ENCODE measurements at places on chromosomes 7 and 10.

GRCh38 chr10:86215046-86215445, 151.5 kb downstream of the GRID1 start:
- no peak overlapping the region for H3K27ac ChIP-seq
- no peak for DNase-seq
- peaks cover 1% of the 10 kb centered on the region for H3K4me1 ChIP-seq
- H3K27me3 ChIP-seq = no peaks in the 10 kb centered on the region

DNA sequence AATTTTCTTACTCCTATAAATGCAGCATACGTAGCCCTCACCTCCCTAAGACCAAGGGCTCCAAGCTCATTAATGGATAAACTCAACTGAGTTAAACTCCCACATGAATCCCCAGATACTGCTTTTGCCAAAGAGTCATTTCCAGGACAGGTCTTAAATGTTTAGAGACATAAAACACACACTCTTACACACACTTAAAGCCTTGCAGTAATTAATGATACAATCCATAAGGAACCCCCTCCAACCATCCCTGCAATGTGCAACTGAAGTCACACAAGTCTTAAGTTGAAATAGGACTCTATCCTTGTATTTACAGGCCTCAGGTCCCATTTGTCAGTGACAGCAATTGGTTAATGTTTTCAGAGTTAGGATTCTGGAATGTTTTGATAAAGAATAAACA, 194.1 kb downstream of the FANK1 start:
- H3K27me3 ChIP-seq = no peaks in the 10 kb centered on the region
- H3K27ac ChIP-seq = no peak overlapping the region
- DNase-seq = no peak
- no peak overlapping the region for H3K4me3 ChIP-seq
- peaks cover 3% of the 10 kb centered on the region for H3K4me1 ChIP-seq

DNA sequence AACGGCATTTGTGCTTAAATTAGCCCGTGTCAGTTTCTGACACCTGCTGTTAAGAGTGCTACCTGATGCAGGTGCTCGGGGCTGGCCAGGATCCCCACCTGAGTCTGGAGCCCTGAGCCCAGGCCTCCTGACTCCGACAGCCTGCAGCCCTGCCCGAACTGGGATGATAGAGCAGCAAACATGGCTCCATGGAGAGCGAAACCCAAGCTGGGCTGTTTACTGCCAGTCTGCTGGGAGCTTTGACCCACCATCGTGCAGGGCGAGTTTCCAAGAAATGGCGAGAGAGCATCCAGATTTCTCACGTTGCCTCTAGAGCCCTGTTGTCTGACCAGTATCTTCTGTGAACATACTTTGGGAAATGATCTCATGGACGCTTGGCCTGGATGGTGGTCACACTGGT, 66.2 kb downstream of the MGMT start:
- no peak overlapping the region for H3K4me3 ChIP-seq
- no peaks in the 10 kb centered on the region for H3K36me3 ChIP-seq
- no peak overlapping the region for H3K27ac ChIP-seq
- no peaks in the 10 kb centered on the region for H3K27me3 ChIP-seq

DNA sequence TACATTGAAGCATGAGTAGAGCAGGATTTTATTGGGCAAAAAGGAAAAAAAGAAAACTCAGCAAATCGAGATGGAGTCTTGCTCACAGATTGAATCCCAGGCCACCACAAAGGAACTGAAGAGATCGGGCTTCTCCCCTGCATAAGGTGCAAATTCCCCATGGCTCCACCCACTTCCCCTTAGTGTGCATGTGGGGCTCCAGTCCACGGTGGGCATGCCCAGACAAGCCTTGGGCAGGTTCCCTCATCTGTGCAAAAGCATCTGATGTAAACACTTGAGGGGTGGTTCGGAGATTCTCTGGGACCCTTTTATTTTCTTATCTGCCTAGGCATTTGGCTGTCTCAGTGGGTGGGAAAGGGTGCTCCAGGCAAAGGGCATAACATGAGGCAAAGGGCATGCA, 150.7 kb downstream of the CFTR start:
- H3K4me1 ChIP-seq = no peaks in the 10 kb centered on the region
- DNase-seq = no peak
- no peaks in the 10 kb centered on the region for H3K36me3 ChIP-seq
- no peak overlapping the region for H3K27ac ChIP-seq
- H3K27me3 ChIP-seq = no peaks in the 10 kb centered on the region

GRCh38 chr10:34252111-34252510, 563.0 kb downstream of the PARD3 start:
- peaks cover 8% of the 10 kb centered on the region for H3K4me1 ChIP-seq
- H3K4me3 ChIP-seq = no peak overlapping the region
- H3K27ac ChIP-seq = no peak overlapping the region
- no peaks in the 10 kb centered on the region for H3K27me3 ChIP-seq

- no peak overlapping the region for H3K4me3 ChIP-seq
- H3K4me1 ChIP-seq = no peaks in the 10 kb centered on the region
- no peaks in the 10 kb centered on the region for H3K27me3 ChIP-seq
- no peak for DNase-seq
Observed at GRCh38 chr10:57992321-57993077, 275.2 kb downstream of the IPMK start.

DNA sequence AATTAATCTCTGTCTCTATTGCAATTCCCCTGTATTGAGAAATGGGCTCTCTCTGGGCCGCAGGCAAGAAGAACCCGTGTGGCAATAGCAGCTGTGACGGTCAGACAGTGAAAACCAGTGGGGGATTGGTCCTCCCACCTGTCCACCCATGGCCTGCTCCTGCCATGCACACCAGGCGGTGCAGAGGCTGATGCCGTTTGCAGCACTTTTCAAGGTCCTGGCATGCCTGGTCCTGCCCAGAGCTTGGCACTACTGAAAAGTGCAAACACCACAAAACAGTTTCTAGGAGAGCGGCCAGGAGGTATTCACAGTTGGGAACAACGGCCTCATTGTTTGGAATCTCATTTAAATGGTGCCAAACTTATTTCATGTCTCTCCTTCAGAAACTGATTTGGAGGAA, 41.5 kb downstream of the PSPH start:
- H3K4me1 ChIP-seq = peaks cover 3% of the 10 kb centered on the region
- H3K36me3 ChIP-seq = peaks cover 5% of the 10 kb centered on the region
- no peaks in the 10 kb centered on the region for H3K27me3 ChIP-seq
- H3K27ac ChIP-seq = no peak overlapping the region

GRCh38 chr10:34028936-34029335, 694.5 kb upstream of the NRP1 start:
- no peak overlapping the region for H3K4me3 ChIP-seq
- no peak overlapping the region for H3K27ac ChIP-seq
- no peaks in the 10 kb centered on the region for H3K27me3 ChIP-seq
- no peak for DNase-seq
- H3K36me3 ChIP-seq = no peaks in the 10 kb centered on the region

DNA sequence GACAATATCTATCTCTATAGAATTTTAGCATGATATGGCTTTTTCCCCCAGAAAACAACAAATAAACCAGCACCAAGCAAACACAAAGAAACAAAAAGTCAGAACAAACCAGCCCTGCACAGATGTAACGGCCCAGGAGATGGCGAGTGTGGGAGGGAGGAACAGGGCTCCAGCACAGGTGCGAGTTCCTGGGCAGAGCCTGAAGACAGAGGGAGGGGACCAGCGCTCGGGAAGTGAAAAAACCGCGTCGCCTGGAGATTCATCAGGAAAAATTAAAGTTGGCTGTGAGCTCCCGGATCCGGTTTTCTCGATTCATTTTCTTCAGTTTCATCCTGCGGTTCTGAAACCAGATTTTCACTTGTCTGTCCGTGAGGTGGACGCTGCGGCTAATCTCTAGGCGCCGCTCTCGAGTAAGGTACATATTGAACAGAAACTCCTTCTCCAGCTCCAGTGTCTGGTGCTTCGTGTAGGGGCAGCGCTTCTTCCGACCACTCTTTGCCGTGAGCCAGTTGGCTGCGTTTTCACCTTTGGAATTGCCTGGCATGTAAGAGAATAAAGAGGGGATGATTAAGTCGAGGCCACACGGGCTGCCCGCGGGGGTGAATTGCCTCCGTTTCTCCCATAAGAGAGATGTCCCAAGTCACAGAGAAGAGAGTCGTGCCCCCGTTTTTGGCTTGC, 2.3 kb downstream of the HOXA10 start:
- no peaks in the 10 kb centered on the region for H3K4me1 ChIP-seq
- no peaks in the 10 kb centered on the region for H3K36me3 ChIP-seq
- DNase-seq = no peak
- peaks cover 83% of the 10 kb centered on the region for H3K27me3 ChIP-seq
- H3K4me3 ChIP-seq = no peak overlapping the region

DNA sequence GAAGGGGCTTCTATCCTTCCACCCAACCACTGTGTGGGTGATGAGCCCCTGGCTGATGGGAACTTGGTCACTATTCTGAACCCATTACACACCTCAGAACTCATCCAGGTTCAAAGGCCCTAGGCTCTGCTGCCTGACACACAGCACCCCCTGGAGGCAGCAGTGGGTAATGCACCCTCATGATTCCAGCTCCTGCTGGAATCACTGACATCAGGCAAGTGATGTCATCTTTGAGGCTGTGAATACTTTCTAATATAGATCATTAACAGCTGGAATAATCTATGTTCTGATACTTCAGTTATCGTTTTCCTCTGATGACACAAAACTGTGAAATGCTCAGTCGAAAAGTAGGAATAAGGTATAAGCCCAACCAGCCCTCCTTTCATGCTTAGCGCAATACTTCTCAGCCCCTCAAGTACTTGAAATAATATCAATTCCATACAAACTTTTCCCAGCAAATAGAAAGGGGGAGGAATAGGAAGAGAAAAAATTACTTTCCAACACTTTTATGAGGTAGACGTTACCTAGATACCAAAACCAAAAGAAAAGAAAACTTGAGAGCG, 7.5 kb upstream of the RBP3 start:
- peak; percentile 52 for DNase-seq
- H3K4me3 ChIP-seq = no peak overlapping the region
- peaks cover 3% of the 10 kb centered on the region for H3K4me1 ChIP-seq
- no peaks in the 10 kb centered on the region for H3K36me3 ChIP-seq
- no peaks in the 10 kb centered on the region for H3K27me3 ChIP-seq

- no peak overlapping the region for H3K4me3 ChIP-seq
- no peak for DNase-seq
Observed at GRCh38 chr7:117489911-117490310, 10.1 kb downstream of the CFTR start.

DNA sequence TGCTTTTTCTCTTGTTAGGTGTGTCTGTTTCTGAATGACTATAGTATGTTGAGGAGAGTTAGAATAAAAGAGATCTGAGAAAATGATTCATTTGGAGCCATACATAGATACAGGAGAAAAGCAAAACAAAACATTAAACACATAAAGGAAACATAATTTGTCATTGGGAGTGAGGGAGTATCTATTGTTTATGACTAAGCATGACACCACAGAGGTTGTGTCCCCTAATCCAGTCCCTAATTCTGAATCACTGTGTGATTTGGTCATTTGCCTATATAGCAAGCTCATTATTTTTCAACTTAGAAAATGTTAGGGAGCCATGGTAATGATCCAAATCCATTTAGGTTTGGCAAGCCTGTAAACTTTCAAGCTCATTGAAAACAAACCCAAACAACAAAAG, 132.3 kb upstream of the BMPER start:
- H3K4me3 ChIP-seq = no peak overlapping the region
- H3K36me3 ChIP-seq = no peaks in the 10 kb centered on the region
- DNase-seq = no peak
- H3K27me3 ChIP-seq = no peaks in the 10 kb centered on the region
- H3K4me1 ChIP-seq = no peaks in the 10 kb centered on the region

- DNase-seq = no peak
- H3K36me3 ChIP-seq = no peaks in the 10 kb centered on the region
- no peak overlapping the region for H3K4me3 ChIP-seq
- H3K27me3 ChIP-seq = peaks cover 4% of the 10 kb centered on the region
Observed at GRCh38 chr7:134374291-134374690, 57.6 kb upstream of the SLC35B4 start.

GRCh38 chr10:128870830-128871597, 596.0 kb upstream of the MGMT start:
- H3K27me3 ChIP-seq = no peaks in the 10 kb centered on the region
- no peaks in the 10 kb centered on the region for H3K36me3 ChIP-seq
- H3K27ac ChIP-seq = no peak overlapping the region
- H3K4me1 ChIP-seq = peaks cover 5% of the 10 kb centered on the region

GRCh38 chr10:33621101-33621500, 286.6 kb upstream of the NRP1 start:
- peaks cover 2% of the 10 kb centered on the region for H3K4me1 ChIP-seq
- no peak overlapping the region for H3K27ac ChIP-seq
- no peak for DNase-seq
- no peak overlapping the region for H3K4me3 ChIP-seq
- no peaks in the 10 kb centered on the region for H3K27me3 ChIP-seq
- H3K36me3 ChIP-seq = no peaks in the 10 kb centered on the region

DNA sequence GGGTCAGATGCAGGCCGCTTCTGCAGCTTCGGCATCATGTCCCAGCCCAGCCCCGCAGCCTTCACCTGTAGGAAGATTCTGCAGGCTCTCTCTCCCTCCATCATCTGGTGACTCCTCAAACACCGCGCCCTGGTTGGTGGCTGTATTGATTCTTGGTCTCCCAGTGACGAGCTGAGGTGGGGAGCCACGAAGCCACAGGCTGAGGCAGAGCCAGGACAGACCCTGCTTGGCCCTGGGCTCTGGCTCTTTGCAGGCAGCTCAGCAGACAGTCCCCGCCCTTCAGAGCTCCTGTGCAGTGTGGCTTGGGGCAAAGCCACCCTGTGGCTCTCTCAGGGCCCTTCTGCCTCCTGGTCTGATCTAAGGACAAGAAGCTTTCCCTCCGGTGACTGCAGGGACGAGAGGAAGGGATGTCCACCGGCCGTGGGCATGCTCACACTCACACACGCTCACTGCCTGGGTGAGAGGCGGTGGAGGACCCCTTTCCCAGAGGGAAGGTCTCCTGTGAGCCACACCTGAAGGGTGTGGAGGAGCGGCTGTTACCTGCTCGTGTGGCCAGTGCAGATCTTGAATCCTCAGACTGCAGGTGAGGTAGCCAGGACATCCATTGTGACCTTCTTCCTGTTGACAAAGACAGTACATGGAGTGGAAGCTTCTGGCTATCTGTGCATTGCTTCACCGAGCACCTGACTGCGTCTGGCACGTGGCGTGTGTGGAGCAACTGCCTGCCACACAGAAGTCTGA, 79.6 kb downstream of the INPP5A start:
- H3K36me3 ChIP-seq = peaks cover 4% of the 10 kb centered on the region
- no peak overlapping the region for H3K27ac ChIP-seq
- DNase-seq = no peak
- H3K4me1 ChIP-seq = no peaks in the 10 kb centered on the region

Data from neuronal stem cell (in vitro differentiated cells).